ENCODE measurements at places on chromosomes 1 and 21. TPM values are rescaled to one million over a fixed set of nuclear protein-coding genes. Genes with fewer than 3 reads are reported as not detected.

DNA sequence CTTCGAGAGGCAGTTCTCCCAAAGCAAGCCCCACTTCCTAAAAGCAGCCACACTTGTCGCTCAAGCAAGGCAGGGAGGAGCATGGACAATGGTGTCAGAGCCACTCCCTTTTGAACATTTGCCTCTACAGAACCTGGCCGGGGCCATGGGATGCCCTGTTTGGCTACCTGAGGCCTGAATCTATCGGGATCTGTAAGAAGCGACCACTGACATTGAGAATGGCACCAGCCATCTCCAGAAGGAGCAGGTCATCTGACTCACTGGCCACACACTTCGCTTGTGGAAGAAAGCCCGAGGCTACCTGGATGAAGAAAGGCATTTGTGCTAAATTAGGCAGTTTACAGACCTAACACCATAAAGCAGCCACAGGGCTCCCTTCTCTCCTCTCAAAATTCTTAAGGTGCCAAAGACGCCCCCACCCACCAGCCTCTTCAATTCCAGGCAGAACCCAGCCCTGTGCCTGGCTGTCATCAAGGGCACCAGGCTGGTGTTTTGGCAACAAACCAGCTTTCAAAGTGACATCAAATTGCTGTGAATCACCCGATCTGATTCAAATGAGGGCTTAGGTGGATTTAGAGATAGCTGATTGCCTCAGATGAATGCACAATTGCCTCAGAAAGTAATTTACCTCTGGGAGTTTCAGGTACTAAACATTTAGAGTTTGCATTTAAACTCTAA lies 104.8 kb downstream of the ETS2 start:
- DNase-seq: no peak

- DNase-seq: no peak
Observed at GRCh38 chr1:237921306-237921705, 30.6 kb upstream of the ZP4 start.

- DNase-seq: no peak
Observed at GRCh38 chr21:33971492-33972013, 55.9 kb upstream of the ATP5PO start.

GRCh38 chr1:39745016-39745670 lies 6.5 kb downstream of the PPIE start:
- no peak for DNase-seq

Gene VSIG8
- 18.1 TPM for total RNA-seq

GRCh38 chr1:7468248-7468647 lies 302.8 kb upstream of the VAMP3 start:
- no peak for DNase-seq

- no peak for DNase-seq
Observed at GRCh38 chr1:59523745-59524450, 227.0 kb downstream of the FGGY start.

GRCh38 chr1:55231745-55232144 lies 16.6 kb upstream of the USP24 start:
- no peak for DNase-seq

GRCh38 chr1:44810101-44810761 lies 1.9 kb downstream of the BTBD19 start:
- no peak for DNase-seq

Gene DEPDC1
- 9.5 TPM for total RNA-seq

GRCh38 chr1:216123446-216124191 lies 299.6 kb downstream of the USH2A start:
- DNase-seq: no peak

- DNase-seq: no peak
Observed at GRCh38 chr1:46364612-46365011, 24.0 kb downstream of the NSUN4 start.

DNA sequence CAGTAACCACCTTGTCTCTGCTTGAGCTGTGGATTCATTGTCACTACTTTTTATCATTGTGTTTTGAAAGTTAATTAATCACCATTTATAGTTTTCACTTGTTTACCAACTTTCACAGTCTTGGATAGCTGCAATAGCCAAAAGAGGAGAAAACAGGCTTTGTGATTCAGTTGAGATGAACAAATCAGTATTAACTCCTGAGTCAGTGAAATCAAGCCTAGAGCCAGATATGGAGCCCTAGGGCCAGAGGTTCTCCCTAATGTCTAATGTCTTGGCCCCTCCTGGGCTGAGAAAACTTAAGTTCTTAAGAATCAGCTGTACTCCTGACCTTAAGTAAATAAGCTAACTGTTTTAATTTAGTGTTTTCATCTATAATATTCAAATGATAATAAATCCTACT lies 228.8 kb downstream of the DNM3 start:
- DNase-seq: no peak

DNA sequence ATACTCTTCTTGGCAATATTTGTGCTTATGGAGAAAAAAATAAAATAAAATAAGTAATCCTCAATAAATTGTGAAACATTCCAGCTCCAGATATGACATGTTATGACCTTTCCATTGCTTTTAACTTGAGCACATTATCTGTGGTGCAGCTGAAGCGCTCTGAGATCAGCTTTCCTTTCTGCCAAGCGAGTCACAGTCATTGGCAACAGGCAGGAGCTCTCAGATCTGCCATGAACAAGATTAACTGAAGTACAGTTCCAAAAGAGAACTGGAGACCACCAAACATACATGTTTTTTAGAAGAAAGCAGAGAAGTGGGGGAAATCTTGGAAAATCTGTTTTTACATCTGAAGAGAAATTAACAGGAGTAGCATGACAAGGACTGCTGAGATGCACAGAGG lies 89.2 kb upstream of the DSCAM start:
- no peak for DNase-seq

Gene RAB42
- not detected for total RNA-seq

- no peak for DNase-seq
Observed at GRCh38 chr1:83998205-83998497, 781 bp downstream of the TTLL7 start.

DNA sequence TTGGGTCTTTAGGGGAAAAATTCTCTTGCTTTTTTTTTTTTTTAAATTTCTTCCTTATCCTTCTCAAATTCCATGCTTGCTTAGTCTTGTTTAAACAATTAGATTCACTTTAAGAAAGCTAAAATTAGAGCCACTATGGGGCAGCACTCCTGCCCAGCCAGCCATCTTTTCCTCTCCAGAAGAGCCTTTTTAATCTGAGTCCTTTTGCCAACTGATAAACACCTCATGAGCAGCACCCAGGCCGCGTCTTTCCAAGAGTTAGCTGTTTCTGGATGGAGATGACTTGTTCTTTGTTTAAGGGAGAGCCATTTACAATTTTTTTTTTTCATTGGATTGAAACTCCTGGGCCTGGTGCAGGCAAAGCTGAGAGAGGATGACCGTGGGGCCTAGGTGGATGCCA lies 53.3 kb upstream of the TSPAN2 start:
- DNase-seq: no peak

GRCh38 chr1:241406421-241406820 lies 49.4 kb upstream of the RGS7 start:
- no peak for DNase-seq

GRCh38 chr1:9145021-9145668 lies 16.2 kb upstream of the GPR157 start:
- no peak for DNase-seq

DNA sequence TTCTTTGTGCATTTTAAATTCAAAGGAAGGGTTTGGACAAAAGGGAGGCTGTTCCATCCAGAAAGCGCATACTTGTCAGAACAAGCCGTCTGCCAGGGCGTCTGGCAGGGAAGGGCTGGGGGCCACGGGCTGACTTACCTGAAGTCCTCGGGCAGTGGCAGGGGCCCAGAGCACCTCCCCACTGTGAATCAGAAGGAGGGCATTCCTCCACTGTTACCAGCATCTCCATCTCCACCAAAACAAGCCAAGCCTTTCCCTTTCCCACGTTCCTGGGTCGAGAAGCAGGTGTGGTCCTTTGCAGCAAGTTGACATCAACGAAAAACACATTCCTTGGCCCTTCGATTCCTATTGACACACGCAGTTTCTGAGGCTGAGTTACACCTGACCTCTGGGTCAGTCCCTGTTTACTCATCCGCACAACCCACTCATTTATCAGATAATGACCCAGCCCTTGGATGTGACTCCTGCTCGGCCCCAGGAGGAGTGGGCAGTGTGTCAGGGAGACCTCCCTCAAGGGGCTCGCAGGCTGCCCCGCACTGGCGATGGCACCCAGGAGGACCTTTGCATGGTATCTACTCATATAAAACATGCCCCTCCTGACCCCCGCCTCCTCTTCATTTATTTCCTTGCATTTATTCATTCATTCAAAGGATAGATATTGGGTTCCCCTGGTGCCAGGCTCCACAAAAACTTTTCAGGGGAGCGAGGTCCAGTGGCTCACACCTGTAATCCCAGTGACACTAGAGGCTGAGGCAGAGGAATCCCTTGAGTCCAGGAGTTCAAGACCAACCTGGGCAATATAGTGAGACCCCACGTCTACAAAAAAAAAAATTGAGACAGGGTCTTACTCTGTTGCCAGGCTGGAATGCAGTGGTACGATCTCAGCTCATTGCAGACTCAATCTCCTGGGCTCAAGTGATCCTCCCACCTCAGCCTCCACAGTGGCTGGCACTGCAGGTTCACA lies 60.2 kb downstream of the TOMM20 start:
- no peak for DNase-seq

DNA sequence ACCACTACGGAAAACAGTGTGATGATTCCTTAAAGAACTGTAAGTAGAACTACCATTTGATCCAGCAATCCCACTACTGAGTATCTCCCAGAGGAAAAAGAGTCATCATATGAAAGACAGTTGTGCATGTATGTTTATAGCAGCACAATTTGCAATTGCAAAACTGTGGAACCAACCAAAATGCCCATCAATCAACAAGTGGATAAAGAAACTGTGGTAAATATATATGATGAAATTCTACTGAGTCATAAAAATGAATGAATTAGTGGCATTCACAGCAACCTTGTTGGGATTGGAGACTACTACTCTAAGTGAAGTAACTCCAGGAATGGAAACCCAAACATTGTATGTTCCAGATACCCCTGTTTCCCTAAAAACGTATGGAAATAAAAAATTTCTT lies 337.0 kb upstream of the PTBP2 start:
- DNase-seq: no peak

- no peak for DNase-seq
Observed at GRCh38 chr21:38993561-38993960, 187.8 kb downstream of the ETS2 start.

- no peak for DNase-seq
Observed at GRCh38 chr1:61434276-61434675, 290.7 kb downstream of the TM2D1 start.

DNA sequence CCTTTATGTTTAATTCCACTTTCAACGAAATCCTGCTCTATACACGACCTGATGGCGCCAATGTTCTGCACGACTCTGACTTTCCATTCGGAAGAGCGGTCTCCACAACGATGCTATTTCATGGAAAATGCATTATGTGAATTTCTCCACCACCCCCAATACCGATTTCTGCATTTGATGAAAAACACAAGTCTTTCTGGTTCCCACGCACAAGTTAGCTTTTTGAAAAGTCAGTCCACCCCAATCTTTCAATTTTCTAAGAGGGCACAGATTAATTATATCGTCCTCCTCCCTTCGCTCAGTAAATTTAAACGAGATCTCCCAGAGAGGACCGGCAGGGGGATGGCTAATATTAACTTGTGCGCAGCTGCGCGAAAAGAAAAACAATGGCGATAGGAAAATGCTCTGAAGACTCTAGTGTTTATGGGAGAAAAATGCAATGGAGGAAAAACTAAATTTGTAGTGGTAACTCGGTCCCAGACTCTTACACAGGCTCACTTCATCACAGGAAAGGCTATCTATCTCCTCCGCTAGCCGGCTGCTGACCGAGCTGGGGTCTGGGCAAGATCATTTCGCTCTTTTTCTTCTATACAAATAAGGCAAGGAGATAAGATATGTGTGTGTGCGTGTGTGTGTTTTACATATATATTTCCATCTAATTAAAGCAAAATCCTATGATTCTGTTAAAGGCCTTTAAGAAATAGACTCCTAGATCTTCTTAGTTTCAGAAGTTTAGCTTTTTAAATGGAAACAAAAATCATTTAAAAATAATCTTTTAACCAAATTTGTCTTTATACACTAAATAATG lies 1.2 kb upstream of the LHX8 start:
- no peak for DNase-seq

- DNase-seq: no peak
Observed at GRCh38 chr1:116878804-116879477, 30.8 kb upstream of the PTGFRN start.

DNA sequence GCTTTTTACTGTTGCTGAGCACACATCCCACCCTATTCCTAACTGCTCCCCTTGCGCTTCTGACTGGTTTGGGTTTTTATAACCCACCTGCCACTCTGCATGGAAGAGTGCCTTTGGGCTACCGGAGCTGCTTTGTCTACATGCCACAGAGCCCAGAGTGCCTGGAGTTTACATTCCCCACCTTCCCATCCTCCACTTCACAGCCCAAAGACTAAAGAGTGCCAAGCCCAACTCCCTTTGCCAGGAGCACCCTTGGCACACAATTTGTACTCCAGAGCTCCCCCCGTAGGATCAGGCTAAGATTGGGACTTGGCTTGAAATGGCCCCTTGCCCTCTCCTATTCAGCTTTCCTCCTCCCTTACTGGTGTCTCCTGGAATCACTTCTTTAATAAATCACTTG lies 63.3 kb downstream of the LHX9 start:
- no peak for DNase-seq

DNA sequence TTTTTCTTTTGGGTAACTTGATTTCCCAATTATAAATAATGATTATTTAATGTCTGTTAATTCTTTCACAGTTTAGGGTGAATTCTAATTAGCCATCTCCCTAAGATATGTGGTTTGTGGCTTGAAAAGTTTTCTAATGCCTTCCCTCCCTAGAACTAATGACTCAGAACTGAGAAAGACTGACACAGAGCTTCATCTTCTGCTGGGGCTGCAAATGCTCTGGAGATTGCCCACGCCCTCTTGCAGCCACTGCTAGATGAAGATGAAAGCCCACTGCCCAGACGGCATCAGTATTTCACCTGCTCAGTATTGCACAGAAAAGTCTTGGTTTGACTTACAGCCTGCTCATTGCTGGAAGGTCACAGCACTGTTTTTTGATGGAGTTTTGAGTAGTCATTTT lies 101.5 kb downstream of the ST6GALNAC3 start:
- no peak for DNase-seq

Gene KCNC4
- 8.9 TPM for total RNA-seq

Gene SUSD4
- total RNA-seq: 11.3 TPM

- no peak for DNase-seq
Observed at GRCh38 chr1:198176179-198176578, 19.4 kb downstream of the NEK7 start.

Gene NHLH1
- not detected for total RNA-seq

GRCh38 chr1:182515556-182515955 lies 65.6 kb downstream of the RGSL1 start:
- DNase-seq: no peak

Gene TMPRSS2
- total RNA-seq: 13.7 TPM

Gene ADAMTSL4
- 21.6 TPM for total RNA-seq

DNA sequence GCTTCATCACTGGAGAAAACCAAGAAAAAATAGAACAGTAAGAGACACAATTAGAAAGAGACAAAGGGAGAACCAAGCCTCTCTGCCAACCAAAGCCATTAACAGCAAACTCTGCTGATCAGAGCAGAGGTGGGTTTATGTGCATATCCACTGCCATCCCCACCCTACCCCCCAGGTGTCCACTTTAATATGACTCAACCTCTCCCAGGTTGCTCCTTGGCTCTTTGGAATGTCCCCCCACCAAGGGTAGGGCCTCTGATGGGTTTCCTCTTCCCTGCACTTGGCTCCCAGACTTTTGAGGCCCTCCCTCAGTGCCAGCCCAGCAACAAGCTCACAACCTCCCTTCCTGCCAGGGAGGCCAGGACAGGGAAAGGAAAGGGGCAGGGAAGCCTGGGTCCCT lies 104.8 kb downstream of the DMRTA2 start:
- DNase-seq: no peak

- DNase-seq: no peak
Observed at GRCh38 chr21:18274370-18274769, 29.7 kb downstream of the CHODL start.

GRCh38 chr1:71492298-71493041 lies 411.6 kb upstream of the ZRANB2 start:
- DNase-seq: no peak

Measured in suprapubic skin (tissue), 4 donors.